ENCODE measurements at places on chromosomes 11 and 22. TPM values are rescaled to one million over a fixed set of nuclear protein-coding genes. Genes with fewer than 3 reads are reported as not detected.

YPEL1 gene
- total RNA-seq = 6.9 TPM

SMTNL1 gene
- total RNA-seq = not detected

EXPH5 gene
- total RNA-seq = under 0.01 TPM

SAA2 gene
- not detected for total RNA-seq

ESRRA gene
- 50.0 TPM for total RNA-seq

TMPRSS13 gene
- total RNA-seq = not detected

SEPTIN3 gene
- total RNA-seq = under 0.01 TPM

TLCD5 gene
- total RNA-seq = 6.6 TPM

ASRGL1 gene
- total RNA-seq = 16.7 TPM

DEUP1 gene
- not detected for total RNA-seq

MS4A3 gene
- not detected for total RNA-seq

SCO2 gene
- total RNA-seq = 2.9 TPM

ART5 gene
- not detected for total RNA-seq

FADS1 gene
- total RNA-seq = 51.0 TPM

GGT1 gene
- 2.3 TPM for total RNA-seq

OVOL1 gene
- not detected for total RNA-seq

SYT13 gene
- total RNA-seq = not detected

FBLN1 gene
- 0.65 TPM for total RNA-seq

EIF3M gene
- 469 TPM for total RNA-seq

SCGB2A2 gene
- not detected for total RNA-seq

SH3BP1 gene
- 0.98 TPM for total RNA-seq

NPAS4 gene
- total RNA-seq = not detected

SLC6A5 gene
- not detected for total RNA-seq

ADAMTS15 gene
- total RNA-seq = 2.3 TPM

HMGXB4 gene
- total RNA-seq = 24.3 TPM

OR4D5 gene
- not detected for total RNA-seq

ISX gene
- not detected for total RNA-seq

ASCL2 gene
- not detected for total RNA-seq

RNF214 gene
- total RNA-seq = 14.2 TPM

IL10RA gene
- total RNA-seq = 0.10 TPM

APOL5 gene
- total RNA-seq = not detected

F2 gene
- total RNA-seq = not detected

SCARF2 gene
- 11.0 TPM for total RNA-seq

DAGLA gene
- 5.0 TPM for total RNA-seq

CREB3L1 gene
- total RNA-seq = 0.65 TPM

P4HA3 gene
- 43.8 TPM for total RNA-seq

FGF3 gene
- total RNA-seq = not detected

CBX7 gene
- total RNA-seq = 3.4 TPM

TEF gene
- total RNA-seq = 3.9 TPM

LINC01488 gene
- total RNA-seq = not detected

SNX32 gene
- total RNA-seq = 1.6 TPM

VSIG2 gene
- 0.33 TPM for total RNA-seq

SCGB1D2 gene
- not detected for total RNA-seq

HBG2 gene
- not detected for total RNA-seq

OR5B21 gene
- total RNA-seq = not detected

FOLH1 gene
- total RNA-seq = 0.33 TPM

GSTT2 gene
- total RNA-seq = not detected

C22orf39 gene
- total RNA-seq = 18.3 TPM

SCN3B gene
- 1.7 TPM for total RNA-seq

MYO18B gene
- total RNA-seq = not detected

MRGPRX3 gene
- not detected for total RNA-seq

APOA5 gene
- not detected for total RNA-seq

NDUFV1 gene
- total RNA-seq = 161 TPM

Data from vein endothelial cell (primary cell).